Renal cortex interstitium (tissue), 15 donors: ENCODE measurements at places on chromosomes 13 and 19.

DNA sequence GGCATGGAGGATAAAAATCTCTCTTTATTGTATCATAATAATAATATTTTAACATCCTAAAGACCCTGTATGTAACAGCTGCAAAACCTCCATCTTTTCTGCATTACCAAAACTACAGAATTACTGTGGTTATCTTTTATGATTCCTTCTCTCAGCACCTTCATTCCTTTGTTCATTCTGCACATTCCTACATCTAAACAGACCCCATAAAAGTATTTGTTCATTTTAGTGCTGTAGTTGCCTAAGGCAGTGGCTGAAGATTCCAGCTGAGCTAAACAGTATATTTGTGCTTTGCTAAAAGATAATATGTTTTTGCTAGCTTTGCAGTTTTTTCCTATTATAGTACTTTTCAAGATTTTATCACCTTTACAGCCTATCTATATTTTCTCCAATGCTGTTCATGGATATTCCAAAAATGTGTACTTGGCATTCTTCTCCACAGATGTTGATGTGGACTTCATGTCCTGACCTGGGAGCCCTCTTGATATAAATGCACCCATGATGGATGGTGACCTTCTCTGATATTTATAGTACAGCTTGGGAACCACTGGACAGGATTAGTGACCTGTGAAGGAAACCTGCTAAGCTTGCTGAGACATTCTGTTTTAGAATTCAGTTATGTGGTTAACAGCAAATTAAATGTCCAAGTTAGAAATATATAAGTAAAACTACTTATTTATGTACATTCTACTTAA, 2832.9 kb upstream of the PCDH20 start:
- no peak for DNase-seq

DNA sequence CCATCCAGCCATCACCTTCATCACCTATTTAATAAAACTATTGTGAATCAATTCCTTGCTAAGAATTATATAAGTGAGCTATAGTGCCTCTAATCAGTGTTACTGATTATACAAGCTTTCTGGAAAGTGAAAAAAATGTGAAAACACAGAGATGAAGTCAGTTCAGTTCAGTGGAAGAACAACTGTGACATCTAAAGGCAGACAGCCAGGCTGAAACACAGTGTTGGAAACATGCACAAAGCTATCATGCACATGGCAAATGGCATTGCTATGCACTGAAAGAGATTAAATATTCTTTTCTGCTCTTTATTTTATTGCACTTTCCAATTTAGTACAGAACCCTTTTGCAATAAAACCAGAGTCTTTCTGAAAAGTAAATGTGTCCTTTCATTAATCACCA, 294.0 kb downstream of the RBM26 start:
- no peak for DNase-seq

GRCh38 chr13:40539576-40540327, 126.7 kb downstream of the FOXO1 start:
- no peak for DNase-seq

DNA sequence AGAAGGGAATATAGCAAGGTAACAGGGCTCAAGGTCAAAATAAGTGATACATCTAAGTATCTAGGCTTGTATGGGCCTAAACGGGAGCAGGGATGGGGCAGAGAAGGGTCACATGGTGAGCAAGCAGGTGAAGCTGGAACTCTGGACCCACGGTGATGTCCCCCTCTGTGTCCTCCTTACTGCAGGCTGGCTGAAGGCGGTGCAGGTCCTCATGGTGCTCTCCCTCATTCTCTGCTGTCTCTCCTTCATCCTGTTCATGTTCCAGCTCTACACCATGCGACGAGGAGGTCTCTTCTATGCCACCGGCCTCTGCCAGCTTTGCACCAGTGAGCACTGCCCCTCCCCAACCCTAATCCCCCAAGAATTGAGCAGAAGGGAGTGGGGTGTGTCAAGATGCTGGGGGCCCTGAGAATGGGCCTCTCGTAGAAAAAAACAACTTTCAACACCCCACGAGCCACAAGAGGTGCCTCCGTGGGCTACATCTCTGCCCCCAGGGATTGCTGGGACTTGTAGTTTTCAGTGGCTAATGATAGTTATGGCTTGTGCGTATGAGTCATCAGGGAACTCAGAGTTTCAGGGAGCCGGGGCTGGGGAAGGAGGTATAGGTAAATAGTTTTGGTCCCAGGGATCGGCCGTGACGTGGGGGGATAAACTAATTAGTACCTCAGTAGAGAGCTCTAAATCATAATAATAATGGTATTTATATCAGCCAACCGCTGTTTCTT, 4.0 kb downstream of the EMP3 start:
- DNase-seq, result no peak

DNA sequence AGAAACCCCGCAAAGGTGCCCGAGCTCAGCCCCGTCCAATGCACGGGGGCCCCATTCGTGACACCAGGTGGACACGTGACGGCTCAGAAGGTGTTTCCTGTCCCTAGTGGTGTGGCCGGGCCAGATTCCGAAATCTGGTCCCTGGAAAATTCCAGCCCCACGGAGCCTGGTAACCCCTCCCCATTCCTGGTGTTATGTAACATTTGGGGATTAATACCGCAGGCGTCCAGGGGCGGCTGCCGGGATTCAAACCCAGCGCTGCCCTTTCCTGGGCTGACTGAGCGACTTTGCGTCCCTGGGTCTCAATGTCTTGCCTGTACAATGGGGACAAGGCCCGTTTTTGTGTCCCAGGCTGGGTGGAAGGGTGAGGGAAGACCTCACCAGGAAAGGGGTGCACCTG, 1.0 kb upstream of the PLK5 start:
- DNase-seq, result no peak
